ENCODE measurements at places on chromosomes 16 and 17.

GRCh38 chr17:1147664-1148063, 32.1 kb downstream of the ABR start:
- no peak for DNase-seq

- no peak for DNase-seq
Observed at GRCh38 chr17:75590314-75590761, 2.7 kb downstream of the MYO15B start.

DNA sequence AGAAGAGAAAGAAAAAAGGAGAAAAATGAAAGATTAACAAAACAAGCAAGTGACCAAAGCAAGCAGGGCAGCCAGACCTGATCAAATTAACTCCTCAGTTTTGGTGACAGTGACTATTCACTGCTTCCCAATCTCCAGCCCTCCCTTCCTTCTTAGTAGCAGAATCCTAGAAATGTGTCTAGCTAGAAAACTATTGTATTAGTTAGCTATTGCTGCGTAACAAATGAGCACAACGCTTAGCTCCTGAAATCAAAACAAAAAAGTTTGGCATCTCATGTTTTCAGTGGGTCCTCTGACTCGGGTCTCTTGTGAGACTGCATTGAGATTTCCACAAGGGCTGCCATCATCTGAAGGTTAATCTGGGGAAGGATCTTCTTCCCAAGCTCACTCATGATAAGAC, 213.9 kb downstream of the PARN start:
- DNase-seq: no peak

DNA sequence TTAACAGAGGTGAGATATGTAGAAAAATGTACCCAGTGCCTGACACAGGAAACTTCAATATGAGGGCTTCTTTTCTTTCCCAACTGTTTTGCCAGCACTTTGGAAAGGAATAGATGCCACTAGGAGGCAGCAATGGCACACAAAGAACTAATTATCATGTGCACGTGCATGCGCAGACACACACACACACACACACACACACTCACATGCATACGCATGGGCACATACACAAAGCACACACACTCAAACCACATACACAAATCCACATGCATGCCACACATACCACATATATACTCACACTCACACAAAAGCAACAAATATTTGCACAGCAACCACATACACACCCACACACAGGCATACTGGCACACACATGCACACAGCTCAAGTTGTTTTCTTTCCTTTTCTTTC, 8.8 kb upstream of the CEP112 start:
- DNase-seq: peak; percentile 65

- no peak for DNase-seq
Observed at GRCh38 chr16:89466920-89467319, 23.4 kb downstream of the ANKRD11 start.

GRCh38 chr17:81387100-81388090, 7.9 kb upstream of the BAHCC1 start:
- peak; percentile 97 for DNase-seq

DNA sequence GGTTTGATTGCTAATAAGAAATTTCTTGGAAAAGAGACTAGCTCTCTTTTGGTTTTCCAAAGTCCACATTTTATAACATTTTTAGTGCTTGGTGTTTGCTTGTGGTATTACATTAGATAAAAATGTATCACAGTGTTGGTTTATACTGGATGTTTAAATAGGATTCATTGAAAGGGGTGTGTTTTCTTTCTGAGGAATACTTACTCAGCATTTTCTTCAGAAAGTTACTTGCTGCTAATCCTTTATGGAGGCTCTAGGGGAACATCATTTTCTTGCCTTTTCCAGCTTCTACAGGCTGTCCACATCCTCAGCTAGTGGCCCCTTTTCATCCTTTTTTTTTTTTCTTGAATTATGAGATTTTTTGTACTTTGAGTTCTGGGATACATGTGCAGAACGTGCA, 834 bp upstream of the KRT39 start:
- no peak for DNase-seq

DNA sequence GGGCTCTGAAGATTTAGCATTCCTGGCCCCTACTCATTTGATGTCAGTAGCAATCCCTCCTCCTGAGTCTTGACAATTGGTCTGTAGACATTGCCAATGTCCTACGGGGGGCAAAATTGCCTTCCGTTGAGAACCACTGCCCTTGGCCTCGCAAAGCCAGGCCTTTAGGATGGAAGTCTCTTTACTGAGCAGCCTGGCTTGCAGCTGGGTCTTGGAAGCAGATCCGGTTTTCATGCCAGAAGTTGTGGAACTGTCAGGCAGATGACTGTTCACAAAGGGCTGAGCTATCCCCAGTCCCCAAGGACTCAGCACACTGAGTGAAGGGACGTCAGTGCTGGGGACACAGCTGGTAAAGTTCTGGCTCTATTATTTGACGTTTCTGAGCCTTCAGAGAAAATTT, 83.2 kb downstream of the WSCD1 start:
- DNase-seq: no peak

- no peak for DNase-seq
Observed at GRCh38 chr17:4720787-4721186, 10.4 kb downstream of the ARRB2 start.

GRCh38 chr16:85435286-85435685, 177.8 kb upstream of the GSE1 start:
- DNase-seq: no peak

DNA sequence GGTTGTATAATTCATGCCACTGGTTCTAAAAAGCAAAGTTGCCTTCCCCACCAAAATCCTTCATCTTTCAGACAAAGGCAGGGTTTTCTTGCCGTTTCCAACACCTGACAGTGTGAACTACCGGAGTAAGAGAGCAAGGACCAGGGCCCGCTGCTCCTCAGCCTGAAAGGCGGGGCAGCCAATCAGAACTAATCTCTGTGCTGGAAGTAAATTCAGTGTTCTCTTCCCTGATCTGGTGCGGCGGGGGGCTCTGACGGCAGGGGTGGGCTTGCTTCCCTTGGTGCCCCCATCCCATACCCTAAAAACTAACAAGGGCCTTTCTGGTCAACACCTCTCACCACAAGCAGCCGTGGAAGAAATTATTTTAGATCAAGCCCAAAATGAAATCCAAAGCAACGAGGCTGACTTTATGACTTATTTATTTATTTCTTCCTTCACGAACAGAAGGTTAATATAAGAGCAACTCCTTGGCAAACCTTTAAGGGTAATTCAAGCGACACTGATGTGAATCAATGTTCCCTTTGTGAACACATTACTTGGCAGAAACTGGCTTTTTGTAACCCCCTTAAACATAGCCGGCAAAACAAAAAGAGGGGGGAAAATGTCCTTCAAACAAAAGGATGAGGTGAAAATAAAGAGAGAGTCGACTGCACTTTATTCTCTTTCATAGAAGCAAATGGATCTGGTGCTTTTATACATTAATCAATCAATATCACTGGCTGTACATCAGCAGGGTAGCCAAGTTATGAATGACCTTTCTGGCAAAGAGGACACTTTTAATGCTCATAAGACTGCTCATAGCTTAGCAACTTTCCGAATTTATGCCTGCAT, 189.9 kb downstream of the ZFHX3 start:
- DNase-seq: no peak

DNA sequence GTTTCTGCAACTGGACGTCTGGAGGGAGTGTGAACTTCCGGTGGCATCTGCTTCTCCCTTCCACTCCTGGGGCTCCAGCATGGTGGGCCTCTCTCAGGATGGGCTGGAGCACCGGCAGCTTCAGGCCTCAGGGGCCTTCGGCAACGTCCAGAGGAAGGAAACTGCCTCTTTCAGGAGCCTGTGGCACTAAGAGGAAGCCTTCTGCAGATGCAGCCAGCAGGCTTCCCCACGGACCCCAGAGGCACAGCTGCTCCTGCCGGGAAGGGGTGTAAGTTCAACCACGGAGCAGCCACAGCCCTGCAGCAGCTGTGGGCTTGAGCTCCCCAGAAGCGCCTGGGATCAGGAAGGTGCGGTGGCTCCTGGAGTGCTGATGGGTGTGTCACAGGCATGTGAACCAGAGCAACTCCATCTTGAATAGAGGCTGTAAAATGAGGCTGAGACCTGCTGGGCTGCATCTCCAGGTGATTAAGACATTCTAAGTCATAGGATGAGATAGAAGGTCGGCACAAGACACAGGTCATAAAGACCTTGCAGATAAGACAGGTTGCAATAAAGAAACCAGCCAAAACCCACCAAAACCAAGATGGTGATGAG, 50.8 kb upstream of the KLHDC4 start:
- no peak for DNase-seq

GRCh38 chr17:56571456-56571855, 22.0 kb upstream of the NOG start:
- no peak for DNase-seq

DNA sequence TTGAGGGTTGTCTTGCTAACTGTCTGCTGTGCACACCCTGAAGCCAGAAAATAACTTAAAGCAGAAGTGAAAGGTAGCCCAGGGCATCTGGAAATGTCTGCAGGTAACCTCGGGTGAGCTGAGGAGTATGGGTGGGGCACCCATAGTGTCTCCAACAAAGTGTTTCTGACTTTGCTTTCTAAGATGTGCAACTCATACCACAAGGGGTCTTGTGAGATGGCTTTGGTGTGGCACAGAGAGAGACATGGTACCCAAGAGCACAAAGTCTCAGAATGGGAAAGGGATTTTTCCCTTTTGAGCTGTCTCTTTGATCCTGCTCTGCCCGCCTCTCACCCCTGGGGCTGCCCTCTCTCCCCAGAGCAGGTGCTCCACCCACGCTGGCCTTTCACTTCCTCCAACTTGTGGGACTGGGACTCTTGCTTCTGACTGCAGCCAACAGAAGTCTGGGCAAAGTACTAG, 6.9 kb downstream of the CHD9 start:
- peak; percentile 75 for DNase-seq

DNA sequence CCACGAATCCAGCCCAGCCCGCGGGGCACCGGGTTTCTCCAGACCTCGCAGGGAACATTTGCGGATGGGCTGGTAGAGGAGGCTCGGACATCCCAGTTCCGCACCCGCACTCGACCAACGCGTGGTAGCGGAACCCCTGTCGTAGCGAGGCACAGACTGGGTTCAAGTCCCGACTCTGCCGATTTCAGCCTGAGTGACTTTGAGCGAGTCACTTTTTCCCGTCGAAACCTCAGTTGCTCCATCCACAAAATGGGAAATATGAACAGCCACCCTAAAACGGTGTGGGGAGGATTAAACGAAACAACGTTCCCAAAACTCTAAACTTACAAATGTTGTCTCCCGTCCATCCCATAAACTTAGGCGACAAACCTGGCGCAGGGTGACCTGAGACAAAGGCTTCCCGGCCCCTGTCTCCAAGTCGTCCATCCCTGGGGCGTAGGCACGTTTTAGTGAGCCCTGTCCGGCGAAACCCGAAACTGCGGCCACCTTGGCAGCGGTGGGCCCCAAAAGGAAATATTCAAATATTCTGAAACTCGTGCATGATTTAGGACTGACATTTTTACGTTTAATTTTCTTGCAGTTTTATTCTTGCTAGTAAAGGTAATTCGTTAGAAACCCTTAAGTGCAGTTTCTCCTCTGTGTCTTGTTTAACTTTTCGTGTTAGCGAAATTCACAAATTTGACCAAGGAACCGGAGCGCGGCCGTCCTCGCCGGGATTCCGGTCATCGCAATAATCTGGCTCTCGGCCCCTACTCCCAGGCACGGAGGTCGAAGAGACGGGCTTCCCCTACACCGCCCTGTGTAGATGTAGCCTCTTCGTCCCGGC, 1.9 kb upstream of the MLLT6 start:
- peak; percentile 63 for DNase-seq

DNA sequence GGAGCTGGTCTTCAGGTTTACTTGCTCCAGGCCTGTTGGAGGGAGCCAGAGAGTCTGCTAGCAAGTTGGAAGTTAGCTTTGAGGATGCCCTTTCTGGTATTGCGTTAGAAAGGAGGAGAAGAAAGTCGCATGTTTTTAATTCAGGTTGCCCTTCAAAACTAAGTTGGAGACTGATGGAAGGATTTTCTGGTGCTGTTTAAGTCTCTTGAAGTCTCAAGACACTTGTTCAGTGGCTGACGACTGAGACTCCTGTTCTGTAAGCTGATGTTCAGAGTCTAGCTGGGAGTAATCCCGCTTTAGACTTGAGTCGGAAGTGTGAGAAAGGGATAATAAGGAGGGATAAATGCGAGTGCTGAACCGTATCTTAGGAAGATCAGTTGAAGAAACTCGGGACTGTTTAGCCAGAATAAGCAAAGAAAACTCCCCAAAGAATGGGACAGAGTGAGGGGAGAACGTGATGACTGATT, 740 bp downstream of the AATF start:
- DNase-seq: no peak

DNA sequence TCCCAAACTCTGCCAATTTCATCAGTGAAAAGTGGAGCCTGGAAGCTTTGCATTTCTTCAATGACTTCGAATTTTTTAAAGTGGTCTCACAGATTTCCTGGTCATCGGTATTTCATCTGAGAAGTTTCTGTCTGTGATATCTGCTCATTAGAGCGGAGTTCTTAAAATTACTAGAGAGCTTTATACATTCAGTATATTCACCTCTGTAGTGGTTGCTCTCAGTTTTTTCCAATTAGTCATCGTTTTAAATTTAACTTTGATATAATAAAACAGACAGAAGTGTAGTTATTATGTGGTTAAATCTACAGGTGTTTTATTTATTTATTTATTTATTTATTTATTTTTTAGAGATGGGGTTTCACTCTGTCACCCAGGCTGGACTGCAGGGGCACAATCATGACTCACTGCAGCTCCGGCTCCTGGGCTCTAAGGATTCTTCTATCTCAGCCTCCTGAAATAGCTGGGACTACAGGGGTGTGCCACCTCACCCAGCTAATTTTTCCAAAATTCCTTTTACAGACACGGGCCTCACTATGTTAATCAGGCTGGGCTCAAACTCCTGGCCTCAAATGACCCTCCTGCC, 16.0 kb downstream of the ARHGAP17 start:
- no peak for DNase-seq

- DNase-seq: no peak
Observed at GRCh38 chr16:27450196-27450549, 48.2 kb downstream of the IL21R start.

DNA sequence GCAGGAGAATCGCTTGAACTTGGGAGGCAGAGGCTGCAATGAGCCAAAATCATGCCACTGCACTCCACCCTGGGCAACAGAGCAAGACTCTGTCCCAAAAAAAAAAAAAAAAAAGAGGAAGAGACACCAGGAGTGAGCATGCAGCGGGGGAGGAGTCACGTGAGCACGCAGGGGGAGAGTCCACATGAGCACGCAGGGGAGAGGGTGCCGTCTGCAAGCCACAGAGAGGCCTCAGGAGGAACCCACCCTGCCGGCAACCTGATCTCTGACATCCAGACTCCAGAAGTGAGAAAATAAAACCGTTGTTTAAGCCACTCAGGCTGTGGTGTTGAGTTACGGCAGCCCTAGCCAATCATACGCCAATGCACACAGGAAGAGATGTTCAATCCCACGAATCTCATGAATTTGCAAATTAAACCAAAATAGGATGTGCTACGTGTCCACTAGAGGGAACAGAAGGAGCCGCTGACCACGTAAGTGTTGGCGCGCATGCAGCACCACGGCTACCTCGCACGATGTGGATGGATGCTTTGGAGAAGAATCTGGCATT, 42.2 kb downstream of the CCDC57 start:
- peak; percentile 75 for DNase-seq

- DNase-seq: no peak
Observed at GRCh38 chr16:9570521-9570920, 479.1 kb downstream of the HAPSTR1 start.

GRCh38 chr17:57842280-57842679, 7.6 kb downstream of the MRPS23 start:
- no peak for DNase-seq

GRCh38 chr16:66115373-66115772, 251.1 kb upstream of the CDH5 start:
- no peak for DNase-seq

GRCh38 chr16:30065943-30066760, 592 bp downstream of the ALDOA start:
- DNase-seq: peak; percentile 70
